ENCODE measurements at places on chromosomes 3 and 15. TPM values are rescaled to one million over a fixed set of nuclear protein-coding genes. Genes with fewer than 3 reads are reported as not detected.

DNA sequence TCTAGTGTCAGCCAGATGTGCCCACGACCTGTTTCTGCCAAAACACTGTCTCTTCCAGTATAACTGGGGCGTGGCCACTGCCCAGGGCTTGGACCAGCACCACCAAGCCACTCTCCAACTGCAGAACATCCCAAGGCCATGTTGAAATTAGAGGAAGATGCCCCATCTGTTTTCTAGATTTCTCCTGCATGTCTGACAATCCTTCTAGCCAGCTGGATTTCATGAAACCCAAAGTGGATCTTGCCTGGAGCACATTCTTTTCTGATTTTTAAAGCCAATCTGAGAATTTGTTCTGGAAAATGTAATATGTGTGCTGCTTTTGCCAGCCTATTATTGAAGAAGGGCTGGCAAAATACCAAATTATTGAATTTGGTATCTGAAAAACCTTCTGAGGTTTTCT, 182.5 kb downstream of the SLCO3A1 start:
- H3K27ac ChIP-seq: no peak overlapping the region
- H3K4me3 ChIP-seq: no peak overlapping the region
- H3K36me3 ChIP-seq: no peaks in the 10 kb centered on the region
- no peak for DNase-seq

DNA sequence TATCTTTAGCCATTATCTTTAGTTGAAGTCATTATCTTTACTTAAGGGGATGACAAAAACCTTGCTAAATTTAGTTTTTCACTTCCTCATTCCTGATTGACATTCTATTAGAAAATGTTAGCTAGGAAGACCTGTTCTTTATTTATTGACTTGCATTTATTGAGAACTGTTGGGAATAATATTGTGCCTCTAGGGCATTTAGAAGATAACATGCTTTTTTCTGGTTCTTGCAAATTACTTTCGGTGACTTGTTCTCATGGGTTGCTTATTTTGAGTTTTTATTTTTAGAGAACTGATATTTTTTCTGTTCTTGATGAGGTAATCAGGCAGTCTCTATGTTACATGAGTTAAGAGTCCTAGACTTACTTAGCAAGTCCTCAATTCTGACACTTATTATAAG, 48.3 kb upstream of the CTDSPL start:
- no peak overlapping the region for H3K4me3 ChIP-seq
- H3K27me3 ChIP-seq: peaks cover 10% of the 10 kb centered on the region
- no peaks in the 10 kb centered on the region for H3K4me1 ChIP-seq
- H3K36me3 ChIP-seq: no peaks in the 10 kb centered on the region
- no peak for DNase-seq
- H3K27ac ChIP-seq: no peak overlapping the region

GRCh38 chr3:12963922-12964701, 109.1 kb downstream of the IQSEC1 start:
- peak overlapping the region; percentile 35 for H3K4me3 ChIP-seq
- H3K36me3 ChIP-seq: peaks cover 10% of the 10 kb centered on the region
- no peak for DNase-seq
- H3K27me3 ChIP-seq: no peaks in the 10 kb centered on the region
- H3K4me1 ChIP-seq: peaks cover 80% of the 10 kb centered on the region
- peak overlapping the region; percentile 78 for H3K27ac ChIP-seq

TMEM207 gene
- total RNA-seq: not detected

- no peaks in the 10 kb centered on the region for H3K27me3 ChIP-seq
- no peak for DNase-seq
- H3K36me3 ChIP-seq: no peaks in the 10 kb centered on the region
- no peak overlapping the region for H3K27ac ChIP-seq
- no peaks in the 10 kb centered on the region for H3K4me1 ChIP-seq
- no peak overlapping the region for H3K4me3 ChIP-seq
These were observed 90.7 kb downstream of the FILIP1L start for GRCh38 chr3:100023595-100023994.

GRCh38 chr3:49151610-49152009, 14.5 kb downstream of the CCDC71 start:
- peak overlapping the region; percentile 31 for H3K27ac ChIP-seq
- H3K27me3 ChIP-seq: peaks cover 2% of the 10 kb centered on the region
- no peaks in the 10 kb centered on the region for H3K4me1 ChIP-seq
- H3K36me3 ChIP-seq: no peaks in the 10 kb centered on the region
- no peak for DNase-seq
- H3K4me3 ChIP-seq: no peak overlapping the region

ACVR2B gene
- 10.4 TPM for total RNA-seq

DNA sequence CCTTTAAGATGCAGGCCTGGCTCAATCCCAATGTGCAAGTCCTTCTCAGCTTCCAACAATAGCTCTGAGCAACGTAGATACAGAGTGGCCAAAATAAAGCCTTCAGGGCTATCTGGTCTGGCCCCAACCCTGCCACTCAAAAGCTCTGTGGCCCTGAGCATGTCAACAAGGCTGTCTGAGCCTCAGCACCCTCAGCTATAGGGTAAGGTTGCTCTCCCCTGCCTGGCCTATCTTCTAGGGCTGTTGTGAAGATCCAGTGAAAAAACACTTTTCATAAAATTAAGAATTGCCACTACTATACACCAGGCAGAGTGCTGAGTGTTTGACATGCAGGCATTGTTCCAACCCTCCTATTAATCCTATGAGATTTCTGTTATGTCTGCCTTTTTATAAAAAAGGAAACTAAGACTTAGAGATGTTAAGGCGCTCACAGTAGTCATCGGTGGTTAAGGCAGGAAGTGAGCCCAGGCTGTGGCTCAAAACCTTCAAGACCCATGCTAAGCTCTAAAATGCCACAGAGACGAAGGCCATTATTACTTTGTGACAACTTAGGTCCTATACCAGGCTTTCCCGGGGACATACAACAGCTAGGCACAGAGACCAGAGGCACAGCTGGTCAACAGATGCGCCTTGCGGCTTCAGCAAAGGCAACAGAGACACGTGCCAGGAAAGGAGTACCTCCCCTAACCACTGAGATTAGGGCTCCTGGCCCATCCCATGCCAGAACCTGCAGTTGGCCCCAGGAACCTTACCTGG, 5.1 kb downstream of the POLG start:
- H3K27me3 ChIP-seq: no peaks in the 10 kb centered on the region
- peak; percentile 27 for DNase-seq
- peak overlapping the region; percentile 77 for H3K4me3 ChIP-seq
- H3K27ac ChIP-seq: peak overlapping the region; percentile 79
- H3K4me1 ChIP-seq: peaks cover 54% of the 10 kb centered on the region

ZNF502 gene
- total RNA-seq: 0.54 TPM

GRCh38 chr15:82944821-82945220, 7.7 kb downstream of the HOMER2 start:
- H3K27me3 ChIP-seq: peaks cover 23% of the 10 kb centered on the region
- no peaks in the 10 kb centered on the region for H3K4me1 ChIP-seq
- H3K36me3 ChIP-seq: no peaks in the 10 kb centered on the region

CDV3 gene
- 289 TPM for total RNA-seq

GRCh38 chr3:138493804-138494606, 59.6 kb downstream of the ESYT3 start:
- H3K4me3 ChIP-seq: no peak overlapping the region
- no peak overlapping the region for H3K27ac ChIP-seq
- H3K27me3 ChIP-seq: peaks cover 4% of the 10 kb centered on the region
- DNase-seq: no peak
- peaks cover 2% of the 10 kb centered on the region for H3K36me3 ChIP-seq

DNA sequence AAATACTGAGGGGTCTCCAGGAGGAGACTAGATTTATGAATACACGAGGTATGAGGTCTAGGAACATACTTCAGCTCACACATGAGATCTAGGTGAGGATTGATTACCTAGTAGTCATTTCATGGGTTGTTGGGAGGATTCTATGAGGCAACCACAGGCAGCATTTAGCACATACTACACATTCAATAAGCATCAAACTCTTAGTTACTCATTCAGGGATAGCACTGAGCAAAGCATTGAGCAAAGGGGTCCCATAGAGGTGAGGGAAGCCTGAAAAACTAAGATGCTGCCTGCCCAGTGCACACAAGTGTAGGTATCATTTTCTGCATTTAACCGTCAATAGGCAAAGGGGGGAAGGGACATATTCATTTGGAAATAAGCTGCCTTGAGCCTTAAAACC, 4.5 kb downstream of the CCR5 start:
- H3K4me3 ChIP-seq: peak overlapping the region; percentile 17
- H3K27ac ChIP-seq: peak overlapping the region; percentile 42
- peaks cover 20% of the 10 kb centered on the region for H3K36me3 ChIP-seq
- peaks cover 69% of the 10 kb centered on the region for H3K4me1 ChIP-seq
- DNase-seq: no peak

- H3K36me3 ChIP-seq: no peaks in the 10 kb centered on the region
- DNase-seq: no peak
- H3K4me1 ChIP-seq: no peaks in the 10 kb centered on the region
- no peak overlapping the region for H3K27ac ChIP-seq
- no peaks in the 10 kb centered on the region for H3K27me3 ChIP-seq
These were observed 251.0 kb downstream of the SQOR start for GRCh38 chr15:45885801-45886200.

GRCh38 chr15:66714543-66714981, 12.5 kb downstream of the SMAD6 start:
- no peak overlapping the region for H3K27ac ChIP-seq
- DNase-seq: no peak
- no peak overlapping the region for H3K4me3 ChIP-seq
- peaks cover 1% of the 10 kb centered on the region for H3K4me1 ChIP-seq
- no peaks in the 10 kb centered on the region for H3K36me3 ChIP-seq

- no peak overlapping the region for H3K27ac ChIP-seq
- DNase-seq: no peak
- peaks cover 6% of the 10 kb centered on the region for H3K4me1 ChIP-seq
- H3K4me3 ChIP-seq: no peak overlapping the region
- peaks cover 6% of the 10 kb centered on the region for H3K27me3 ChIP-seq
- no peaks in the 10 kb centered on the region for H3K36me3 ChIP-seq
These were observed 54.7 kb downstream of the RPL22L1 start for GRCh38 chr3:170815340-170815739.

GRCh38 chr15:57704441-57704840, 2.1 kb upstream of the POLR2M start:
- no peak overlapping the region for H3K4me3 ChIP-seq
- H3K27ac ChIP-seq: no peak overlapping the region
- H3K36me3 ChIP-seq: peaks cover 5% of the 10 kb centered on the region
- DNase-seq: no peak
- peaks cover 3% of the 10 kb centered on the region for H3K27me3 ChIP-seq

PPARG gene
- total RNA-seq: 2.5 TPM

GRCh38 chr3:140363801-140364200, 314.1 kb upstream of the TRIM42 start:
- no peaks in the 10 kb centered on the region for H3K36me3 ChIP-seq
- no peak overlapping the region for H3K4me3 ChIP-seq
- no peak overlapping the region for H3K27ac ChIP-seq
- no peaks in the 10 kb centered on the region for H3K27me3 ChIP-seq
- H3K4me1 ChIP-seq: no peaks in the 10 kb centered on the region

DNA sequence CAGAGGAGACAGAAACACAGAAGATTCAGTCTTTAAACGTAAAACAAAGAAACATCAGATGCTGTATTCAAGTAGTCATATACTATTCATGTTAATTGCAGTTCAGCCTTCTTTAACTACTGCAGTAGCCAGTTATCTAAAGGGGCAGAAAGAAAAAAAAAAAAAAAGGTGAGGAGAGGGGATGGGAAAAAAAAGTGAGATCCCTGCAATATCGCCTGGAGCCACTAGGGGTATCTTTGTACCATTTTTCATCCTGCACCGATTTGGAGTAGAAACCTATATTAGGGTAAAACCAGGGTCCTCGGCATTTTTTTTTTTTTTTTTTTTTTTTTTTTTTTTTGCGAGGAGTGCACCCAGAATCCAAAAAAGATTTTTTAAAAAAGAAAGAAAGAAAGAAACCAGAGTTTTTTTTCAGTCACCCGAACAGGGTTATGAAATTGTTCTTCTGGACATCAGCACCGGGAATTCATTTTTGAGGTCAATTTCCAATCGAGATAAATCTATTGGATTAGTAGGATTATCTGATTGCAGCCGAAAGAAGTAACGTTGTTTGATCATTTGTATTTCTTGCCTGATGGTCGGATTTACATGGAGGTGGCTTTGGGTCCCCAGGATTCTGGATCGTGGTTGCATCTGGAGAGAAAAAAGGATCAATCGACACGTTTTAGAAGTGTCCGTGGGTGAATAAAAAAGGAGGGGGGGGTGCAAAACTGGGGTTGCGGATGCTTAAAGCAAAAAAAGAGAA, 186.7 kb downstream of the NLGN1 start:
- DNase-seq: no peak
- H3K4me1 ChIP-seq: peaks cover 9% of the 10 kb centered on the region
- H3K4me3 ChIP-seq: no peak overlapping the region
- no peak overlapping the region for H3K27ac ChIP-seq
- H3K27me3 ChIP-seq: peaks cover 20% of the 10 kb centered on the region
- H3K36me3 ChIP-seq: no peaks in the 10 kb centered on the region

DNA sequence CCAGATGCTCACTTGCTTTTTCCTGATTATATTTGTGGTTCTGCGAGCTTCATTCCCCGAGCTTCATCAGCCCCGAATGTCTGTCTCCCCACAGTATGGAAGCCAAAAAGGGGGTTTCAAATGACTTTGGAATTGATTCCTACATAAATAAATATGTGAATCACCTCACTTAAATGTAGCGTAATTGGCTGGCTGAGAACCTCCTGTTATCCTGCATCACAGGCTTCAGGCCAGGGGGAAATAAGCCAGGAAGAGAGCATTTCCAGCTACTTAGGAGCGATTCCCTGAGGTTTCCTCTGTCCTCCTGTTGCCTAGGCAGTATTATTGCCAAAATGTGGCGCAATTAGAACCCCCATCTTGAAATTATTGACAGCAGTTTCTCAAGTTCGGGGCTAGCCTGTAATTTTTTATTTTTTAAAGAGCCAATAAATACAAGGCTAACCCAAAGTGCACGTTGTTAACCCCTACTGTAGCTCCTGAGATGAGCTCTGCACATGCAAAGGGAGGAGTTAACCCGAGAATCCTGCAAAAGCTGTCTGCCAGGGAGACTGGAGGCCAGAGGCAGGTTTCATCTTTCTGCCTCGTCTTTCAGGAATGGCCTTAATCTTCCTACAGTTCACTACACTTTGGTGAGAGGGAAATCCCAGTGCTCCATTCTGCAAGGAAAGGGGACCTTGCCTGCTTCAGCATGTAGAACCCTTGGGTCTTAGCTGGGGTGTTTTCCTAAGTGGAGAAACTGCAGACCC, 148.2 kb downstream of the ADAMTS9 start:
- H3K36me3 ChIP-seq: no peaks in the 10 kb centered on the region
- no peak for DNase-seq
- no peaks in the 10 kb centered on the region for H3K4me1 ChIP-seq
- H3K4me3 ChIP-seq: no peak overlapping the region
- H3K27me3 ChIP-seq: peaks cover 3% of the 10 kb centered on the region
- no peak overlapping the region for H3K27ac ChIP-seq

GRCh38 chr3:159069091-159069490, 267.2 kb downstream of the MFSD1 start:
- no peak within 1 kb of the TSS for H3K4me3 ChIP-seq
- no peaks in the 10 kb centered on the region for H3K27me3 ChIP-seq
- H3K4me1 ChIP-seq: no peaks in the 10 kb centered on the region
- DNase-seq: no peak
- no peak within 1 kb of the TSS for H3K27ac ChIP-seq

GRCh38 chr3:47394140-47394870, 13.5 kb downstream of the PTPN23 start:
- no peak for DNase-seq
- no peak overlapping the region for H3K4me3 ChIP-seq
- peaks cover 7% of the 10 kb centered on the region for H3K36me3 ChIP-seq
- H3K27me3 ChIP-seq: no peaks in the 10 kb centered on the region
- peak overlapping the region; percentile 13 for H3K27ac ChIP-seq
